ENCODE measurements at places on chromosomes 4 and X. TPM values are rescaled to one million over a fixed set of nuclear protein-coding genes. Genes with fewer than 3 reads are reported as not detected.

- no peak for DNase-seq
These were observed 26.5 kb downstream of the RASGEF1B start for GRCh38 chr4:81445196-81445595.

DNA sequence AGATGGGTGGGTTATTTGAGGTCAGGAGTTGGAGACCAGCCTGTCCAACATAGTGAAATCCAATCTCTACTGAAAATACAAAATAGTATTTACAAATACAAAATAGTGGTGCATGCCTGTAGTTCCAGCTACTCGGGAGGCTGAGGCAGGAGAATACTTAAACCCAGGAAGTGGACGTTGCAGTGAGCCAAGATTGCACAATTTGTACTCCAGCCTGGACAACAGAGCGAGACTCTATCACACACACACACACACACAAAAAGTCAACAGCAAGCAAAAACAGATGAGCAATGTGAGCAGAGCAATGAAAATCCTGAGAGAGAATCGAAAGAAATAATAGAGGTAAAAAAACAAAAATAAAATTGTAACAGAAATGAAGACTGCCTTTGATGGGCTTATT is 168.8 kb downstream of the PCDH18 start:
- no peak for DNase-seq

DNA sequence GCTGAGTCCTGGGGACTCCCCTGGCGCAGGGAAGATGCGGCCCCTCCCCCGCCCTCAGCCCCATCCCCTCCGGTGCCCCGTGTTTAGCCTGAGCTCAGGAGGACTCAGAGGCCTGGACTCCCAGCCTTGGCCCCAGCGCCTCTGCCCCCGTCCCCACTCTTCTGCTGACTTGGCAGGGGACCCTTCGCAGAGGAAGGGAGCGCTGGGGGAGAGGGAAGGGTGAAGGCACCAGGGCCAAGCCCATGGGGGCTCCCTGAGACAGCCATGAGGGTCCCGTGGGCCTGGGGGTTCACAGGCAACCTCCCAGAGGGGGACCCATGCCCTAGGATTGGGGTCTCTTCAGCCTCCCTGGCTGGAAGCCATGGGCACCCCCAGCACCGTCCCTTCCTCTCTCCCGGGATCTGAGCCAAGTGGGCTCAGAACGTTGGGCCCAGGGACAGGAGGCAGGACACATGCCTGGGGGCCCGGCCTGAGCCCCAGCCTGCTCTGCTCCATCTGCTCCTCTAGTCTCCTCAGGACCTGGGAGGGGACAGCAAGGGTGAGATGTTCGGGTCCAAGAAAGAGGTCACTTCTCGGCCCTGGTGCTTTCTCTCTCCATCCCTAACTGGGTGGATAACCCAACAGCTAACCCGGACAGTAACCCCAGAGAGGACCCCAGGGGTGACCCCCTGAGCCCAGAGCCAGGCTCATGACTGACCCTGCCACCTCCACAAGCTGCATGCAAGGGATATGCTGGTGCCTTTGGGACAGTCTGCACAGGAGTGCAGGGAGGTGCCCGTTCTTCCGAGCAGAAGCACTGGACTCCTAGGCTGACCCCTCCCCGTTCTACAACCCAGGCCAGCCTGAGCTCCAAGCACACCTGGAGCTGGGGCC is 1.5 kb upstream of the CPLX1 start:
- no peak for DNase-seq

Gene TMPRSS11A
- total RNA-seq, result not detected

Gene DCAF12L1
- not detected for total RNA-seq

All from left cardiac atrium (tissue), 4 donors.